ENCODE measurements at places on chromosomes 3 and 15. TPM values are rescaled to one million over a fixed set of nuclear protein-coding genes. Genes with fewer than 3 reads are reported as not detected.

DNA sequence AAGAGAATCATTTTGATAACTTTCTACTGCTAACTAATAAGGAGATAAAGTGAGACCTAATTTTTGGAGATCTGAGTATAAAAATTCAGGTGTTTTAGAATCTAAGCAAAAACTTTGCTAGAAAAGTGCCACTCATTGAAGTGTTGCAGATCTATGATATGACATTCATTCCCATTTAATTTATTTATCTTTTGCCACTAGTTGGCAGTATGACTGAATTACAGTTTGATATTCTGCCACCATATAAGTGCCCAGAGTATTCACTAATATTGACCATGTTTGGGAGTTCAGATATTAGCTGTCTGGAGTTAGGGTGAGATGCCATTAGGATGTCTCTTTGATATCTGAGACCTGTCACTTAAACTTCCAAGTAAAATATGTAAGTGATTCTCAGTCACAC, 251.3 kb upstream of the GBE1 start:
- no peak overlapping the region for H3K4me3 ChIP-seq
- no peak overlapping the region for H3K27ac ChIP-seq
- DNase-seq, result no peak
- no peaks in the 10 kb centered on the region for H3K4me1 ChIP-seq
- H3K27me3 ChIP-seq, result no peaks in the 10 kb centered on the region

DNA sequence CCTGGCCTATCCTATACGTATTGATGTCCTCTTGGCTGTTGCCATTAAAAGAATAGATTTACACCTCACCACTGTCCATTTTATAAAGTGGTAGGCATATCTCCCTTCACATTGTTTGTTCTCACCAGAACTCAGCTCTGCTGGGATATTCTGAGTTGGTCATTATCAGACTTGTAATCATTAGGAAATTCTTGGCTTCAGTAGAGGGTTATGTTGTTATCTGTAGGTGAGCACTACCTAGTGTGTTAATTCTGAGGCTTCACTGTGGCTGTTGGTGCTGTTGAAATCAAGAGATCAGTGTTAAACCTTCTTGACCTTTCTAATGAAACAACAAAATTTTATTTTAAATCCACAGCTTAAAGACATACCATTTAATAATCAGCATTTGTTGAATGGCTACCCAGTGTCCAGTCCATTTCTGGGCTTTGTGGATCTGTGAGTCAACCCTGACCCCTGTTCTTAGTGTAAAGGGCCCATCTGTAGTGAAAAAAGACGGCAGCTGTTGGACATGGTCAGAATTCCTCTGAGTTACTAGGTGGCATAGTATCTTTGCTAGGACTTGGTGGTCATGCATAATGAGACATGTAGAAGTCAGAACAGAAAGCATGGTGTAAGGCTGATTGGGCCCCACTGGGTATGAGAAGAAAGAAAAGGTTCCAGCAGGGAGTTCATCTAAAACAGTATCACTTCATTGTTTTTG, 32.9 kb upstream of the P4HTM start:
- DNase-seq, result no peak
- no peaks in the 10 kb centered on the region for H3K4me1 ChIP-seq
- H3K27ac ChIP-seq, result no peak overlapping the region
- H3K36me3 ChIP-seq, result peaks cover 5% of the 10 kb centered on the region
- H3K4me3 ChIP-seq, result no peak overlapping the region

GRCh38 chr15:39908186-39908585, 11.9 kb downstream of the GPR176 start:
- H3K36me3 ChIP-seq, result no peaks in the 10 kb centered on the region
- H3K27me3 ChIP-seq, result no peaks in the 10 kb centered on the region
- DNase-seq, result no peak
- no peak overlapping the region for H3K27ac ChIP-seq
- no peak overlapping the region for H3K4me3 ChIP-seq

DNA sequence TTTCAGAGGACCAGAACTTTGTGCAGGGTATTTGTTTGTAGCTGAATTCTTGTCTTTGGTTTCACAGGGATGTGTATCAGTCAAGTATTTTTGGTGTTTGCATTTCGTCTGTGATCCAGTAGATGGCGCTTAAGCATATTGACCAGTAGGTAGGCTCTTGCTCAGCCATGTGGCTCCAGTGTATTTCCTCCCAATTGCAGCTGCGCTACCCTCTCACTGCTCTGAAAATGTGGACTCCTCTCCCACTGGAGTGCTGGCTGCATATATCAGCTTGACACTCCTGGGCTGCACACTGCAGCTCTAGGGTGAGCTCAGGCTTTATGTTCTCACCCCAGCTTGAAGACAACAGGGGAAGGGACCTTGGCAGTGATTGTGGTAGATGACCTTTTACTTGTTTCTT, 1264.3 kb upstream of the ALCAM start:
- no peak overlapping the region for H3K27ac ChIP-seq
- peak; percentile 56 for DNase-seq
- H3K36me3 ChIP-seq, result no peaks in the 10 kb centered on the region

- peaks cover 5% of the 10 kb centered on the region for H3K4me1 ChIP-seq
- peaks cover 5% of the 10 kb centered on the region for H3K36me3 ChIP-seq
- peak overlapping the region; percentile 96 for H3K4me3 ChIP-seq
- DNase-seq, result peak; percentile 17
- H3K27ac ChIP-seq, result peak overlapping the region; percentile 92
- H3K27me3 ChIP-seq, result no peaks in the 10 kb centered on the region
Measured at GRCh38 chr3:19945969-19946831, 697 bp upstream of the RAB5A start.

- no peaks in the 10 kb centered on the region for H3K27me3 ChIP-seq
- no peak overlapping the region for H3K4me3 ChIP-seq
- no peaks in the 10 kb centered on the region for H3K36me3 ChIP-seq
- H3K4me1 ChIP-seq, result no peaks in the 10 kb centered on the region
Measured at GRCh38 chr3:84906065-84906464, 52.7 kb upstream of the CADM2 start.

DNA sequence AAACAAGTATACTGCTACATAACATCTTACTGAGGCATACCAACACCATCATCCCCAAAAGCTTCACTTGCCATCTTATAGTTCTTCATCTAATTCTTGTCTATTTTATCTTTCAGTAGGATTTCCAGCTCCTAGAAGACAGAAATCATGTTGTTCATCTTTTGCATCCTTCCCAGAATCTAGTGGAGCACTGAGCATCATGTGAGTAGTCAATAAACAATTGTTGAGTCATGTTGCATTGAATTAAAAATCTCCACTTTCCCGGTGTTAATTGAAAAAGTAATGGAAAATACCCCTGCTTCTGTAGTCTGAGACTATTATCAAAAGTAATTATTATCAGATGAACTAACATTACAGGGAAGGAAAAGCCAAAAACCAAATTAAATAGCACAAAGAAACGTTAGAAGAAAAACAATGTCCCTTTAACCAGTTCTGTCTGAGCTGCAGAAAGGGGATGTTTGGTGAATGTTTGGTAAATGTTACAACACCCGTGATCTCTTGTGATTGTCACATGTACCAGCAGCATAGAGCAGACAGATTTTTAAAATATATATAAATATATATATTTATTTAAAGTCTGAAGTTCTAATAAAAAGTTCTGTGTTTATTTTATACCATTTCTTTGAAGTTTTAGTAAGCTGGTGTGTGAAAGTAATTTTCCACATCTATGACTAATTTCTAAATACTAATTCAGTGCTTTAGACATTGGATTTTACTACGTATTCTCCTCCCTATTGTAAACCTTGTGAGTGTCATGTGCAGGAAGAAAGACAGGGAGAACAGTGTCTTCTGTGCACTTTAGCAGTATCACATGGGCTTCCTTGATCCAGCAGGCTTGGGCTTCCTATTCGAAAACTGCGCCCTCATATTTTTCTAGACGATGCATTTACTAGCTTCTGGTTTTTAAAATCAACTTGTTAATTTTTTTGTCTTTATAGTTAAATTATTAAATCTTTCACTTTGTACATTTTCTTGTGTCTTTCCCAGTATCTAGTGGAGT, 85.6 kb downstream of the RAP2B start:
- H3K27ac ChIP-seq, result no peak overlapping the region
- no peaks in the 10 kb centered on the region for H3K36me3 ChIP-seq
- DNase-seq, result no peak
- no peak overlapping the region for H3K4me3 ChIP-seq

DNA sequence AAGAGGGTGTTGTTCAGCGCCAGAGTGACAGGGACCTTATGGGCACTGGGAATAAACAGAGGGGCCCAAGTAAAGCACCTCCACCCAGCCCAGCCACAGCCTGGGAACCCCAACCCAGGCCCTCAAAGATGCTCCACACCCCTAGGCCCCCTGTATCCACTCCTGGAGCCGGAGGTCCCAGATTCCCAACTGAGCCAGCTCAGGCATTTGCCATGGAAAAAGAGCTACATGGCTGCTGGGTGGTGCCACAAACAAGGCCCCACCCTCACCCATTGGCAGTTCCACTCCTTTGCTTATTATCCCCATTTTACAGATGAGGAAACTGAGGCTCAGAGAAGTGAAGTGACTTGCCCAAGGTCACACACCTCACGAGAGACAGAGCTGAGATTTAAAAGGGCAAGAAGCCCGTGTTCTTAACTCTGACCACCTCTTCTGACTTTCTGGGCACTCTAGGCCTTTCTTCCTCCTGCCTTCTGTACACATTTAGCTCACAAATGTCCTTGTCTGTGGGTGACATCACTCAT, 16.9 kb downstream of the ANPEP start:
- no peaks in the 10 kb centered on the region for H3K36me3 ChIP-seq
- H3K4me1 ChIP-seq, result no peaks in the 10 kb centered on the region
- H3K27me3 ChIP-seq, result no peaks in the 10 kb centered on the region
- H3K27ac ChIP-seq, result no peak overlapping the region

- peaks cover 8% of the 10 kb centered on the region for H3K4me1 ChIP-seq
- H3K36me3 ChIP-seq, result peaks cover 6% of the 10 kb centered on the region
Measured at GRCh38 chr3:100710261-100710968, 1.1 kb downstream of the TFG start.

Gene LARP6
- 23.9 TPM for polyA plus RNA-seq

Gene HDGFL3
- 14.1 TPM for polyA plus RNA-seq

Gene FOXL2NB
- polyA plus RNA-seq, result 12.8 TPM

Gene FANCD2OS
- not detected for polyA plus RNA-seq

Gene SPTSSB
- polyA plus RNA-seq, result 52.5 TPM

Gene SPINK8
- not detected for polyA plus RNA-seq

Gene SKIL
- 13.2 TPM for polyA plus RNA-seq
